ENCODE measurements at places on chromosomes 11 and 22. TPM values are rescaled to one million over a fixed set of nuclear protein-coding genes. Genes with fewer than 3 reads are reported as not detected.
A peak's percentile ranks its signal among the peaks of the same experiment; 100 is the strongest.

The BBS1 gene
- total RNA-seq, result 41.4 TPM

The CCDC134 gene
- total RNA-seq, result 7.9 TPM

The PKNOX2 gene
- 14.4 TPM for total RNA-seq

The UPB1 gene
- total RNA-seq, result 1.2 TPM

DNA sequence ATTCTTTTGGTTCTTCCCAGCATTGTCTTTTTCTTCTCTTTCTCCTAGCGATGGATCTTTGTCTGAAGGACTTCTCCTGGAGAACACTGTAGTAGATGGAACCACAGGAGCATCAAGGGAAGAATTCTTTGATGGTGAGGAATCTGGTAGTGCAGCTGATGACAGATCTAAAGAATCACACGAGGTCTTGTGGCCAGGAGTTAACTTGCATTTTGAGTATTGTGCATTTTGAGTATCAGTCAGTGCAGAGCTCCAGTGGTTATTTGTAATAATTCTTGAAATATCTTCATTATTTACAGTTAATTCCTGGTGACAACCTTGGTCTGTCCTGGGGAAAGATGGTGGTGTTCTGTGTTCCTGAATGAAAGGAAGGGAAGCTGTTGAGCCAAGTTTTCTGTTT lies 14.5 kb upstream of the POGLUT3 start:
- no peaks in the 10 kb centered on the region for H3K4me1 ChIP-seq
- peaks cover 34% of the 10 kb centered on the region for H3K36me3 ChIP-seq
- H3K27me3 ChIP-seq, result no peaks in the 10 kb centered on the region
- no peak overlapping the region for H3K4me3 ChIP-seq

- no peak overlapping the region for H3K4me3 ChIP-seq
- peak overlapping the region; percentile 46 for H3K27ac ChIP-seq
- no peaks in the 10 kb centered on the region for H3K27me3 ChIP-seq
- DNase-seq, result no peak
These were observed 14.1 kb downstream of the PIK3IP1 start for GRCh38 chr22:31278151-31278621.

- no peaks in the 10 kb centered on the region for H3K4me1 ChIP-seq
- H3K36me3 ChIP-seq, result no peaks in the 10 kb centered on the region
- H3K4me3 ChIP-seq, result no peak overlapping the region
- DNase-seq, result no peak
These were observed 763 bp upstream of the SOX10 start for GRCh38 chr22:37985050-37985585.

DNA sequence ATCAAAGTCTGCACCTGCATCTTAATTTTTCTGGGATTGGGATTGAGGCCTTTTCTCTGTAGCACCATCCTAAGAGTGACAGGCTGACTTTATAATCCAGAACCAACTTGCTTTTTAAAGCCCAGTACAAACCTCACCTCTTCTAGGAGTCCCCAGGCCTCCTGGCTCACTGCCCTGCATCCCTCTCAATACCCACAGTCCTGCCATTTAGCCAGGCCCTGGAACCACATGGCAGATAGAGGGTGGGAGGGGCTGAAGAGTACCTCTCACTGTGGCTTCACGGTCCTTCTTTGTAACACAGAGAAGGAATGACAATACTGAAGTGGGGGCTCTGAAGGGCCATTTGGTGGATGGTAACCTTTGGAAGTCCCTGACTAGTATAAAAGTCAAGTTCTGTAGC lies 63.5 kb upstream of the PHOX2A start:
- H3K4me1 ChIP-seq, result no peaks in the 10 kb centered on the region
- H3K27ac ChIP-seq, result no peak overlapping the region
- H3K36me3 ChIP-seq, result peaks cover 41% of the 10 kb centered on the region
- DNase-seq, result no peak

GRCh38 chr11:45605051-45605450 lies 60.4 kb downstream of the CHST1 start:
- DNase-seq, result no peak
- no peak overlapping the region for H3K27ac ChIP-seq
- H3K27me3 ChIP-seq, result peaks cover 10% of the 10 kb centered on the region
- no peaks in the 10 kb centered on the region for H3K4me1 ChIP-seq

GRCh38 chr11:134071306-134071705 lies 2.4 kb downstream of the JAM3 start:
- no peak for DNase-seq
- no peaks in the 10 kb centered on the region for H3K4me1 ChIP-seq
- peaks cover 16% of the 10 kb centered on the region for H3K27me3 ChIP-seq
- H3K36me3 ChIP-seq, result no peaks in the 10 kb centered on the region
- no peak overlapping the region for H3K27ac ChIP-seq

DNA sequence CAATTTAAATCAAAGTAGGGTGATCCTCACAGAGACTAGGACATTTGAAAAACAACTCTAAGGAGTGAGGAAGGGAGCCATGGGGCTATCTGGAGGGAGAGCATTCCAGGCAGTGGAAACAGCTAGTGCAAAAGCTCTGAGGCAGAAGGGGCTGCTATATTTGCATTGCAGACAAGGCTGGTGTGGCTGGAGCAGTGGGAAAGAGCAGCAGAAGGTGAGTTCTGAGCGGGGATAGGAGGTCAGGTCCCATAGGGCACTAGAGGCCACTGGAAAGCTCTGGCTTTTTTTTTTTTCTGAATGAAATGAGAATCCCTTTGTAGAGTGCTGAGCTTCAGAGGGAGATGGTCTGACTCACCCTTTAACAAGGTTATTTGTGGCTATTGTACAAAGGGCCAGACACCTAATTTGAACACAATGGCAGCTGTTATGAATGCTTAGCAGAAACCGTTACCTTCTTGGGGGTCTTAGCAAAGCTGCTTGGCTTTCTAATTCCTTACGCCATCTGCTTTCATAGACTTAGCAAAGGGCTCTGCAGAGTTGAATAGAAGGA lies 291.6 kb downstream of the BUD13 start:
- no peak overlapping the region for H3K4me3 ChIP-seq
- no peaks in the 10 kb centered on the region for H3K4me1 ChIP-seq
- H3K27me3 ChIP-seq, result peaks cover 7% of the 10 kb centered on the region
- no peak for DNase-seq
- H3K27ac ChIP-seq, result no peak overlapping the region
- no peaks in the 10 kb centered on the region for H3K36me3 ChIP-seq
